ENCODE measurements at places on chromosomes 6 and 20. TPM values are rescaled to one million over a fixed set of nuclear protein-coding genes. Genes with fewer than 3 reads are reported as not detected.

The SNX9 gene
- total RNA-seq: 38.0 TPM

The SLC17A1 gene
- total RNA-seq: 14.8 TPM

The PRL gene
- total RNA-seq: not detected

DNA sequence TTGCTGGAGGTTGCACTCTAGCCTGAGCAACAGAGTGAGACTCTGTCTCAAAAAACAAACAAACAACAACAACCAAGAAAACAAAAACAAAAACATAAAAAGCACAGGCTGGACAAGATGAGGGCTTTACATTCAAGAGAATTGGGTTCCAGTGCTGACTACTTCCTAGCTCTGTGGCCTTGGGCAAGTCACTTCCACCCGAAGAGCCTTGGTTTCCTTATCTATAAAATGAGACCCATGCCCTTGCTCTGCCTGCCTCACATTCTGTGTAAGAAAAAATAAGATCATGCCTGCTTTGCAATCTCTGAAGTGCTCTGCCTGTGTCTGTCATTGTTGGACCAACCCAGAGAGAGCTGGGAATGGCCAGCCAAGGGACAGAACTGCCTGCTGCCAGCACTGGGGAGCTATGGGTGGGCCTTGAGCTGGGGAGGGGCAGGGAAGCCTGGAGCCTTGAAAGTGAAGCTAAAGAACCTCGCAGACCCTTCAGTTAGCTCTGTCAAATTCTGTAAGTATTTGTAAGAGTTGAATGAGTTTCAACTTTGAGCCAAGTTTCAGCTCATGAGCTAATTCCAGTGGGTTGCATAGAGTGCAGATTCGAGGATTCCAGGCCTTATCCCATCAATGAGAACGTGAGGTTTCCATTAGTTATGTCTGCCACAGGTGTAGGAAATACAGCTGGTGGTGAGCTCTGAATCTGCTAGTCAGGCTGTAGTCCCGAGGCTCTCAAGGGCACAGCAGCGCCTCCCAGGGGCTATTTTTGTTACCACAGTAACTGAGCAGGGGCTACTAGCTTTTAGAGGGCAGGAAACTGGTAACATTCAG, 93.2 kb downstream of the DLGAP4 start:
- no peak overlapping the region for H3K4me3 ChIP-seq
- H3K27ac ChIP-seq: no peak overlapping the region
- no peak for DNase-seq

GRCh38 chr6:111651185-111652034, 45.7 kb upstream of the TRAF3IP2 start:
- H3K4me1 ChIP-seq: no peaks in the 10 kb centered on the region
- H3K27me3 ChIP-seq: no peaks in the 10 kb centered on the region
- no peak for DNase-seq
- no peaks in the 10 kb centered on the region for H3K36me3 ChIP-seq
- no peak overlapping the region for H3K27ac ChIP-seq
- no peak overlapping the region for H3K4me3 ChIP-seq

DNA sequence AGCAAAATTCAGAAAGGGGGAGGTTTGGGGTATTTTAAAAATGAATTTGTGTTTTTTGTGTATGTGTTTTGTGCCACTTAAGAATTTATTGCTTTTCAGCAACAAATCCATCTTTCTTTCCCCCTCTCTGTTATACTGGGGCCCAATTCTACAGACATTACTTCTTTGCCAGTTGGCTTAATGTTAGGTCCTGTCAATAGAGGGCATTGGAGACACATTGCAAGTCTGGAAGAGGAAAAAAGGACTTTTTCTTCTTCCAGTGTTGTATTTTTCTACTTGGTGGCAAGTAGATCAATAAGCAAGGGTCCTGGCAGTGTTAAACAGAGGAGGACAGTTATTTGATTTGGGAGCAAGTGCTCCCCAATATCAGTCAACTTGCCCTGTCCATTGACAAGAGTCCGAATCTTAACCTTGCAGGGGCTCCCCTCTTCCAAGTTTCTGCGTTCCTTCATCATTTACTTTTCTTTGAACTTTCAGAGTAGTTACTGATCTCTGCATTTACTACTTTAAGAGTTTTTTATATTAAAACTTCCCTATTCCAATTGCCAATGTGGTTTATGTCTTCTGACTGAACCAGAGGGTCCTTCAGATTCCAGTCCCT, 23.4 kb downstream of the SCML4 start:
- no peaks in the 10 kb centered on the region for H3K4me1 ChIP-seq
- H3K27ac ChIP-seq: no peak overlapping the region
- no peaks in the 10 kb centered on the region for H3K36me3 ChIP-seq
- H3K4me3 ChIP-seq: no peak overlapping the region
